Hematopoietic multipotent progenitor cell treated with erythropoietin and hydrocortisone succinate and interleukin-3 and kit ligand, for 8 days (in vitro differentiated cells): ENCODE measurements at places on chromosomes 7 and 10.

GRCh38 chr10:128022261-128023196, 103.7 kb downstream of the MKI67 start:
- no peak for DNase-seq

DNA sequence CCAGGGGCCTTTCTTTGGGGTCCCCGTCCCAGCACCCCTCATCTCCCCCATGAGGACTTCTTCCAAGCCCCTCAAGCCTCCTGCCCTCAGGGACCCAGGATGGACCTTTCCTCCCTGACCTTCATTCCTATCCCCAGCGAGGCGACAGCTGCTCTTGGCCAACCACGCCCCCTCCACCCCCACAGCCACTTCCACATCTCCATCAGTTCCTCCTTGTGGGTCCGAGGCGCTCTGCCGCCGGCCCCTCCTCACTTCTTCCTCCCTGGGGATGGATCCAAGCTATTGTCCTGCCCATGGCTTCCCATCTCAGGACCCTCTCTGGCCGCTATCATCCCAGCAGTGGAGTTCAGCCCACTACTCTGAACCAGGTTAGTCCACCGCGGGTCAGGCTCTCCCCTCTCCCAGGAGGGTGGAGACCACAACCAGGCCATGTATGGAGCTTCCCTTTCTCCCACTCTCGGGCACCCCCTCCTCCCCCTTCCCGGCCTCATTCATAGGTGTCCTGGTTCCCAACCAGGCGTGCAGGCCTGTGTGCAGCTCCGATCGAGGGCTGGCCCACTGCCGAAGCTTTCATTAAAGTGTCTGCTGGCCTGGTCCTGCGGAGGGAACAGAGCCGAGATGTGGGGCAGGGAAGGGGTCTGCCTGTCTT, 1.7 kb upstream of the SH2B2 start:
- DNase-seq = no peak

DNA sequence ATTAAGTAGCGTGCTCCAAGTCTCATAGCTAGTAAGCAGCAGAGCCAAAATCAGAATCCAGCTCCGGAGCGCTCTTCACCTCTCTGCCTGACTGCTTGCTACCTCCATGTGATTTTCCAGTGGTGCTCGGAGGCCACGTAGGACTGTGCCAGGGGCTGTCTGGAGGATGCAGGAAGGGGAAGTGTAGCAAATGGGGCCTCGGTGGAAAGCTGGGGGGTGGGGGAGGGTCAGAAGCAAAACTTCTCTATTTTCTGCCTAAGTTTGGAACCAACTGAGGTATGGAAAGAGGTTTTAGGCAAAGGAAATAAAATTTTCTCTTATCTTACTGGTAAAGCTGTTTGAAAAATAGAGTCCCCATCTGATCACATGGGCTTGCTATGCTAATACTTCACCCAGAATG, 108.7 kb downstream of the TBXAS1 start:
- no peak for DNase-seq

GRCh38 chr7:135960709-135961451, 16.3 kb downstream of the MTPN start:
- DNase-seq = no peak

DNA sequence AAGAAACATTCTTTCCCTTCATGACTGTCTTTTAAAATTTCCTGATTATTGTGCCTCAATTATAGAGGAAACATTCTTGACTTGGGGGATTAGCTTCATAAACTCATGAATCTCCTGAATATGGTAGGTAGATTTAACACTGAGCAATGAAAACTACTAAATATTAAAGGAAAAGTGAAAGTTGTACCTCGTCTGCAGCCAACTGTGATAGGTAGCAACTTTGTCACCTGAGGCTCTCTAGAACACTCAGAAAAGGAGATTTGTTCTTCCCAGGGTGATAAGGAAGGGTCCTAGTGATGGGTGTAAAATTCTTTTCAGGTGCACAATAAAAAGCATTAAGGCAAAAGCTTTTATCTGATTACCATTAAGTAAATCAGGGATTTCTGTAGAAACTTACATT, 78.1 kb downstream of the AHR start:
- no peak for DNase-seq

- DNase-seq = no peak
Observed at GRCh38 chr10:103677486-103678177, 177.7 kb downstream of the SH3PXD2A start.

DNA sequence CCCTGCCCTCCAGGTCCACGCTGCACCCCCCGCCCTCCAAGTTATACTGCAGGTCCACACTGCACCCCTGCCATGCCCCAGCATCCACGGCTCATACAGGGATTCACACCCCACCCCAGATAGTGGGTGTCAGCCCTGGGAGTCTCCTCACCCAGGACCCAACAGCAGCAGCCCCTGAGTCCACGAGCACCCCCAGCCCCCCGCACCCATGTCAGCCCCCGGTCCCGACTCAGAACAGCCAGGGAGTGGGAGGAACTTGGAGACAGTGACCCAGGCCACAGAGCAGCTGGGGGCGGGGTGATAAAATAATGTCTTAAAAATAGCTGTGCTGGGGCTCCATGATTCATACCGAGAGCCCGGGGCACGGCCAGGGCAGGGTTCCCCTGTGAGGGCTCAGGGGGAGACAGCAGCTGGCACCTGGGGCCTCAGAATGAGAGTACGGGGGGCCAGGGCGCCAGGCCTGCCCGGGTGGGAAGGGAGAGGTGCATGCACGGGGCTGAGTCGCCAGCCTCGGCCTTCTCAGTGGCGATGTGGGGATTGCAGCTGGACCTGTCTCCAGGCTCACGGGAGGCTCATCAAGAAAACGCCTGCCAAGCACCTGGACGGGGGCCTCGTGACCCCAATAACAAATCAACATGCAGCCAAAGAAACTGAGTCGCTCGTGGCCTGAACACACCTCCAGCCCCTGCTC, 29.8 kb downstream of the ADAP1 start:
- DNase-seq = peak; percentile 49

DNA sequence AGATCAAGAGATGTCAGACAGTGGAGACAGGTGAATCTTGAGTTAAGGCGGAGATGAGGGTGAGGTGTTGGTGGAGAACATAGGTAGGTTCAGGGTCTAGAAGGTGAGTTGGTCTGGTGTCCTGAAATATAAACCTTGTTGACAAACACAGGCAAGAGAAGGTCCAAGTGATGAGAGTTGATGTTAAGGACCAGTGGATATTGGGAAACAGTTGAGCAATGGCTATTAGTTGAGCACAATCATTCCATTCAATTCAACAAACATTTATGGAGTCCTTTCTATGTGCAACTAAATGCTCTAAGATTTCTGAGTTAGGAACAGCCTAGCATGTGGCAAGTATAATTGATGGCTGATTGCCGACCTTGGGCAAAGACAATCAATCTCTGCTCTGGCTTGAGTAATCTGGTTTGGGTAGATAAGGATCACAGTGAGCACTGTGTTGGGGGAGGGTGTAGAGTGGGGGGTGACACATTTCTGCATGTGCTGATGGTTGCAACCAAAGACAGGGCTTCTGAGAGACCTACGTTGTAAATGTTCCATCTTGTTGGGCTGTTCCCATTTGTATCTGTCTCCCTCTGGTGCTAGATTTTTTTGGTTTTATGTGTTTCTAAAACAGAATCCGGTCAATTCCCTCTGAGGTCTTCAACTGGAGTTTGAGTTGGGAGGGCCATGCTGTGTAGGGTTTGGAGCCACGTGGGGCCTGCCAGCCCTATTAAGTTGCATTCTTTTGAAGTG, 201.1 kb downstream of the BAMBI start:
- DNase-seq = peak; percentile 8

GRCh38 chr7:50734246-50734645, 48.5 kb downstream of the GRB10 start:
- no peak for DNase-seq

- DNase-seq = no peak
Observed at GRCh38 chr10:5355594-5356301, 9.0 kb upstream of the UCN3 start.

- DNase-seq = no peak
Observed at GRCh38 chr7:136347488-136347887, 370.3 kb upstream of the MTPN start.

DNA sequence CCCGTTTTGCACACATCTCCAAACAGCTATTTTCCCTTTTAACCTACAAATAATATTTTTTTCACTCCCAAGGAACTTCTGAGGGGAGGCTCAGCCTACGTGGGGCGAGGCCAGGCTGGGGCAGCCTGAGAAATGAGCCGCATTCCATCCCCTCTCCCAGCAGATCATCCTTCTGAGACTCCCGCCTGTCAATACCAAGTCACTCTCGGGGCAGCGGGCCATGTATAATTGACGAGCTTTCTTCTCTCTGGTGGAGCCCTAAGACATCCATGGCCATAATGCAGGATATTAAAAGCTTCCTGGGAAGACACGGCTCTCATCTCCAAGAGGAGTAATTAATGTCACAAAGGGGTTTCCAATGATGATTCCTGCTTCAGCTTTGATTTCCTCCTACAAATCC, 37.8 kb upstream of the CHST15 start:
- no peak for DNase-seq

DNA sequence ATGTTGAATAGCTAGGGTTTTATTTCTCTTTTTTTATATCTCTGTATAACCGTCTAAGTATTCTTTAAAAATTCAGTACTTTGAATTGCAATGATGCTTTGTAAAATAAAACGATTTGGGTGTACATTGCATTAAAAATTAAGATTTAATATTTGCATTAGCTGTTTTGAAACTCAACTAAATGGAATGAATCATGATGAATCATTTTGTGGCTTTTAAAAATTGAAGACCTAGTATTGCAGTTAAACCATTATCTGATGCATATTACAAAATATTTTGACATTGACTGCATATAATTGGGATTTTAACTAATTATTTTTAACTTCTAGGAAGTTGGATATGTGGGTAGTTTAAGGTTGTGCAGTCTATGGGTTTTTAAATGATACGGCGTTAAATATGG, 314.0 kb downstream of the CDK14 start:
- DNase-seq = no peak

- DNase-seq = peak; percentile 20
Observed at GRCh38 chr10:94963901-94964300, 25.4 kb downstream of the CYP2C9 start.

- DNase-seq = no peak
Observed at GRCh38 chr7:45052011-45052410, 36.8 kb downstream of the NACAD start.

DNA sequence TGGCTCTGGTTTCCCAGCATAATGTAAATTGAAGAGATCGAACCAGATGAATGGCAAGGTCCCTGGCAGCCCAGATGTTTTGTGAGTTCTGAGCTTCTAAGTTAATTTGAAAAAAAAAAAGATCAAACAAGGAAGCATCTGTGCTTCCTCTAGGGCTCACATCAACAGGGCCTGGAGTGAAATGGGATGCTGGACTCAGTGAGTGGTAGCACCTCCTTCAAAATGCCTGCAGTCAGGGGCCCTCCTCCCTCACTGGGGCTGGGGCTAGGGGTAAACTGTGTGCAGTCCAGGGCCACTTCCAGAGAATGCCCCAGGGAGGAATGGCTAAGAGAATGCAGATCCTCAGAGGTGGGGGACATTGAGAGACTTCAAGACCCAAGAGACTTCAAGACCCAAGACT, 6.0 kb upstream of the CUEDC2 start:
- DNase-seq = no peak

DNA sequence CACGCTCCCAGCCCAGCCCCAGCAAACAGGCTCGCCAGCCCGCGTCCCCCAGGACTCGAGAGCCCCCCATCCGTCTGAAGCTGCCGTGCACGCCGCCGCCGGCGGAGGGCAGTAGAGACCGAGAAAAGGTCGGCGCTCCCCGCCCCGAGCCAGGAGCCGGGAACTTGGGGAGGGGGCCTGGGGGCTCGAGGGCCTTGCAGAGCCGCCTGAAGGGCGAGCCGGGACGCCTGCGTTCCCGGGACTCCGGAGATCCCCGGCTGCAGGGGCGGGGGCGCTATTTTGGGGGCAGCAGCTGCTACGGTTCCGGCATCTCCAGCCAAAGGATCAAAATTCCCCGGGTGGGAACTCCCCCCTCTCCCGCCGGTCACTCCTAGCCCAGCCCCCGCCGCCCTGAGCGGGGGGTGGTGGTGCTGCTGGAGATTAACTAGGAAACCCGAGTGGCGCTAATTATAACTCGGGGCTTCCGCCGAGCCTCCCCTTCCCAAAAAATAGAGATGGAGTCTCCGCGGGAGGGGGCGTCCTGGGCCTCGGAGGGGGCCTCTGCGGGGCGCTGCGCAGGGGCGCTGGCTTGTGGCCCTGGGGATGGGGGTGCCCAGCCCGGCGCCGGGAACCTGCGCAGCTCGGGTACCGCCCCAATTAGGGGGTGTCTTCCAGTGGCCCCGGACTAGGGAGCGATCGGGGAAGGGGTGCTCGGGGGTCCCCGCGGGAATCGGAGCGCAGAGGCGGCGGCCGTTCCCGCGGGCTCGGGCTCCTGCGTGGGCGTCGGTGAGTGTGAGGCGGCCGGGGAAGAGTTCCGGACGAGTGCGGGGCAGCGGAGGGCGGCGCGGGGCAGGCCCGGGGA, 608 bp downstream of the ACHE start:
- peak; percentile 64 for DNase-seq

DNA sequence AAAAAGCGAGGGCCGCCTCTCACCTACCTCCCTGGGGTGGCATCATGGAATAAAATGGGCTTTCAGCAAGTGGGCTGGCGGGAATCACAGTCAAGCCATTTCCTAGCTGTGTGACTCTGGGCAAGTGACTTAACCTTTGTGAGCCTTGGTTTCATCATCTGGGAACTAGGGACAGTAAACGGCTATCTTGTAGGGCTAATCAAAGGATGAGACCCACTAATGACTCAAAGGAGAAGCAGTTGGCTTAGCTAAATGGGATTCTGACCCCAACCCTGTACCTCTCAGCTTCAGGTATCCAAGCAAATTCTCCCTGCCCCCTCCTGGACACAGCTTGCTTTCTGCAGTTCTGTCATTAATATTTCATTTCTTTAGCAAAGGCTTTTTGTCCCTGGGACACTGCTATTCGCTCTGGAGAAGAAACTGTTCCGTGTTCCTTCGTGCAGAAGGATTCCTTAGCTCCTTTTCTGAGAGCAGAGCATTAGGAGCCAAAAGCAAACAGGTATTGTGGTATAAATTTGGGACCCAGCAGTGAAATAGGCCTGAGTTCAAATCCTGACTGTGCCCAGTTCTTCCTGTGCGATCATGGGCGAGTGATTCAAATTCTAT, 25.9 kb downstream of the TRIM8 start:
- no peak for DNase-seq

- no peak for DNase-seq
Observed at GRCh38 chr7:4799508-4800268, 24.3 kb downstream of the AP5Z1 start.

- no peak for DNase-seq
Observed at GRCh38 chr10:71754562-71754961, 18.8 kb downstream of the VSIR start.

GRCh38 chr10:108801775-108802517, 1121.4 kb downstream of the XPNPEP1 start:
- no peak for DNase-seq

- no peak for DNase-seq
Observed at GRCh38 chr10:42113158-42113450, 525.3 kb downstream of the ZNF33B start.

- no peak for DNase-seq
Observed at GRCh38 chr7:75039166-75039565, 34.4 kb downstream of the RCC1L start.

DNA sequence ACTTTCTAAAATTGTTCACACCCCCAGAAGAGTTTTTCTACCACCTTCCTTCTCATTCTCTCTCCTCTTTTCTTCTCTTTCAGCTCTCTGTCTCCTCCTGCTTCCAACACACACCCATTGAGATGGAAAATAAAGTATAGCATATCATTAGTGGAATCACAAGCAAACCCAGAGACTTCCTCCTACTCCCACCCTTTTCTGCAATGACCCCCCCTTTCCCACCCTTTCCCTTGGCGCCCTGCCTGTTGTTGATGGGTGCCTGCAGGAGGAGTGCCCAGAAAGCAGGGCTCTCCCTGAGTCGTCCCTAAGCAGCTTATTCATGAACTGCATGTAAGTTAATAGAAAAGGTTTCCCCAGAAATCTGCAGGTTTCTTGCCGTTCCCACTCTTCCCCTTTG, 300.0 kb downstream of the PLXNA4 start:
- no peak for DNase-seq

- no peak for DNase-seq
Observed at GRCh38 chr10:27745732-27746396, at the start of gene MKX. Gene MKX, minus strand, starts transcription at chr10:27745819. Its CDS starts 2,404 bp downstream, at chr10:27743415.
